ENCODE measurements at places on chromosomes 4 and X. TPM values are rescaled to one million over a fixed set of nuclear protein-coding genes. Genes with fewer than 3 reads are reported as not detected.

Gene TMPRSS11A
- polyA plus RNA-seq: not detected

Gene PAGE2
- polyA plus RNA-seq: not detected

Gene DACH2
- not detected for polyA plus RNA-seq

Gene MAGEA1
- polyA plus RNA-seq: not detected

Gene ZNF718
- polyA plus RNA-seq: 2.7 TPM

Gene MAGEC2
- not detected for polyA plus RNA-seq

Gene HSFX4
- polyA plus RNA-seq: not detected

Gene SPANXA1
- polyA plus RNA-seq: not detected

Gene RADX
- polyA plus RNA-seq: 0.53 TPM

Gene TBX22
- not detected for polyA plus RNA-seq

Gene SLC26A1
- 1.6 TPM for polyA plus RNA-seq

- H3K4me1 ChIP-seq: no peaks in the 10 kb centered on the region
- no peak overlapping the region for H3K27ac ChIP-seq
- no peaks in the 10 kb centered on the region for H3K27me3 ChIP-seq
- no peak for DNase-seq
- H3K4me3 ChIP-seq: no peak overlapping the region
Measured at GRCh38 chrX:110914281-110914680, 118.7 kb upstream of the CHRDL1 start.

- no peak for DNase-seq
- H3K4me3 ChIP-seq: no peak overlapping the region
- 0 out of 2 replicates have a peak, but pooled peaks cover 6% of the 10 kb centered on the region for H3K27me3 ChIP-seq
- no peaks in the 10 kb centered on the region for H3K36me3 ChIP-seq
Measured at GRCh38 chr4:145446184-145446583, 35.5 kb upstream of the SMAD1 start.

- H3K27ac ChIP-seq: no peak overlapping the region
- no peak overlapping the region for H3K4me3 ChIP-seq
- no peaks in the 10 kb centered on the region for H3K27me3 ChIP-seq
- DNase-seq: no peak
- no peaks in the 10 kb centered on the region for H3K4me1 ChIP-seq
Measured at GRCh38 chr4:179976777-179977176, 2266.4 kb upstream of the TENM3 start.

- no peak overlapping the region for H3K4me3 ChIP-seq
- H3K27me3 ChIP-seq: no peaks in the 10 kb centered on the region
- H3K27ac ChIP-seq: no peak overlapping the region
- DNase-seq: no peak
- no peaks in the 10 kb centered on the region for H3K36me3 ChIP-seq
- no peaks in the 10 kb centered on the region for H3K4me1 ChIP-seq
Measured at GRCh38 chrX:6681521-6682145, 146.7 kb upstream of the VCX3A start.

DNA sequence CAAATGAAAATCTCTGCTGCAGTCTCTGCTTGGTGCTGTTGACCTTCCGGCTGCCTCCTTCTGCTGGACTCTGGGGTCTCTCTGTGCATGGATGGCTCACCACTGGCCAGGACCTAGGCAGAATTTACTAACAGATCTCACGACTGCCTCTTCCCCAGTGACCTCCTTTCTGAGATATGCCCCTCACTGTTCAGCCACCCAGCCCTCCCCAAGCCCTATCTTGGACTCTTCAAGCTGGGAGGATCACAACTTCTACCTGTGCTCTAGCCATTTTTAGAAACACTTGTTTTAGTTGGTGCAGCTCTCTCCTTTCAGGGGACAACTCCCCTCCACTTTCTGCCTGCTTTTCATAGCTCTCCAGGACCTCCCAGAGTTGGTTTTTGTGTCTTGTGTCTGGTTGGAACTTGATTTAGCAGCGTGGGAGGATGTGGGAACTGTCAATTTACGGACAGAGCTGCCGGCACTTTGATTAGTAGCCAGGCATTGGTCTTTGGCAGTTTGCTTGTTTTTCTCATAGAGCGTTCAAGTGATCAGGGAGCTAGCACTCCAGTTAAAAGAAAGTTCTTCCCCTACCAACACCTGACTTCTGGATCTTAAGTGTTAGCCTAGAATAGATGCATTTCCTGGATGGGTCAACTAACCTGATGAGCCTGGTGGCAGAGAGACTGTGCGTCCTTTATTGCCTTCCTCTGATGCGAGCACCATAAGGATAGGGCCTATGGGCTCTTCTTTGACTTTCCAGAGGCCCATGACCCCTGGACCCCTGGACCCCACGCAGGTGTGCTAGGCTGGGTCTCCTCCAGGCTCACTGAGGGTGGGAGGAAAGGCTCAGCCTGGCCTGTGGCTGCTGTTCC, 6.5 kb downstream of the RGS12 start:
- no peaks in the 10 kb centered on the region for H3K36me3 ChIP-seq
- no peak overlapping the region for H3K4me3 ChIP-seq
- no peaks in the 10 kb centered on the region for H3K27me3 ChIP-seq
- no peak overlapping the region for H3K27ac ChIP-seq

DNA sequence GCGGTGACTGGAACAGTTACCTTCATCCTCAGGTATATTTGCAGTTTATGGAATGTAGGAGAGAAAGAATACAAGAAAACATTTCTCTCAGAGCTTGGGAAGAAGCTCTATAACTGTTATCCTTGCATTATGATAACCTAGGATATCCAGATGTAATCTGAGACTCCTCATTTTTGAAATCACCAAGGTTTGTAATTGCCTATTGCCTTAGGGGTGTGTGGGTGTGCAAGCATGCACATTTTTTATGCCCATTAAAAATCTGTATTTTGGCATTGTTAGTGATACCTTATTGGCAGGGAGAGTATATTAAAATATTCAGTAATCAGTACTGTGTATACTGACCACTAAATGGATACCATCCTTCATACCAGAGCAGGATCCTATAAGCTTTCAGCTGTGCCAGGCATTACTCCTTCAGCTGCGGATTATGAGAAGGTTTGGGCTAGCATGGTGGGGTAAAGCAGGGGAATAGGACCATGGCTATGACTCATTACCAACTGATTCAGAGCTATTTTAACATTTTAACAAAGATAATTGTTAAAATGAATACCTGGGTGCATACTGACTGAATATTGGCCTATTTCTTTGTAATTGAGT, 8.3 kb downstream of the SEC24B start:
- H3K4me1 ChIP-seq: peaks cover 45% of the 10 kb centered on the region
- DNase-seq: peak; percentile 40
- no peaks in the 10 kb centered on the region for H3K27me3 ChIP-seq
- peak overlapping the region; percentile 6 for H3K27ac ChIP-seq

- no peak overlapping the region for H3K4me3 ChIP-seq
- H3K36me3 ChIP-seq: no peaks in the 10 kb centered on the region
- H3K27me3 ChIP-seq: no peaks in the 10 kb centered on the region
- DNase-seq: peak; percentile 75
- H3K4me1 ChIP-seq: 0 out of 2 replicates have a peak, but pooled peaks cover 3% of the 10 kb centered on the region
Measured at GRCh38 chr4:101961144-101961543, 170.6 kb downstream of the BANK1 start.

- DNase-seq: no peak
- H3K27ac ChIP-seq: no peak overlapping the region
- H3K36me3 ChIP-seq: no peaks in the 10 kb centered on the region
- no peaks in the 10 kb centered on the region for H3K27me3 ChIP-seq
- no peak overlapping the region for H3K4me3 ChIP-seq
Measured at GRCh38 chr4:81392164-81392563, 79.5 kb downstream of the RASGEF1B start.

GRCh38 chrX:30141966-30142365, 73.4 kb upstream of the MAGEB2 start:
- no peak overlapping the region for H3K27ac ChIP-seq
- no peaks in the 10 kb centered on the region for H3K36me3 ChIP-seq
- H3K4me1 ChIP-seq: no peaks in the 10 kb centered on the region
- H3K27me3 ChIP-seq: no peaks in the 10 kb centered on the region
- H3K4me3 ChIP-seq: no peak overlapping the region
- peak; percentile 52 for DNase-seq

DNA sequence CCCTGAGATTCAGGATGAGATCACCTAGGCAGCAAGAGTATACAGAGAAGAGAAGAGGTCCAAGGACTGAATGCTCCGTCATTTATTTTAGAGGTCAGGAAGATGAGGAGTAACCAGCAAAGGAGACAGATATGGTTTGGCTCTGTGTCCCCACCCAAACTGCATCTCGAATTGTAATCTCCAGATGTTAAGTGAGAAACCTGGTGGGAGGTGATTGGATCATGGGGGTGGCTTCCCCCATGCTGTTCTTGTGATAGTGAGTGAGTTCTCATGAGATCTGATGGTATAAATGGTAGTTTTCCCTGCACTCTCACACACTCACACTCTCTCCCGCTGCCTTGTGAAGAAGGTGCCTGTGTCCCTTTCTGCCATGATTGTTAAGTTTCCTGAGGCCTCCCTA, 60.8 kb downstream of the MID1IP1 start:
- DNase-seq: no peak
- no peaks in the 10 kb centered on the region for H3K27me3 ChIP-seq
- H3K27ac ChIP-seq: no peak overlapping the region
- H3K4me3 ChIP-seq: no peak overlapping the region

DNA sequence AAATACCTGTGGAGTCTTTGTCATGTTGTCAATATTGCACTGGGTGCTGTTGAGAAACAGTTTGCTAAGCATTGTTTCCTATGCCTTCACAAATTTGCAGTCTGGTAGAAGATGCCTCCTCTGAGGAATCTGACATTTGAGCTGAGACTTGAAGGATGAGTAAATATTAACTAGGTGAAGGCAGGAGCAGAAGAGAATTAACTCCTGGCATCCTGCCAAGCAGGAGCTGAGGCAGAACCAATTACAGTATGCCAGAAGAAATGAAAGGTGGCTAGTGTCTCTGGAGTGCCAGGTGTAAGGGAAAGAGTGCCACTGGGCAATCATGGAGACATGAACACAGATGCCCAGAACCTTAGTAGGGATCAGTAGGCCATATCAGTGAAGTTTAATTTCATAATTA, 1778.2 kb upstream of the PCDH10 start:
- no peak overlapping the region for H3K27ac ChIP-seq
- H3K4me3 ChIP-seq: no peak overlapping the region
- H3K27me3 ChIP-seq: no peaks in the 10 kb centered on the region
- no peaks in the 10 kb centered on the region for H3K36me3 ChIP-seq
- no peaks in the 10 kb centered on the region for H3K4me1 ChIP-seq
- no peak for DNase-seq

DNA sequence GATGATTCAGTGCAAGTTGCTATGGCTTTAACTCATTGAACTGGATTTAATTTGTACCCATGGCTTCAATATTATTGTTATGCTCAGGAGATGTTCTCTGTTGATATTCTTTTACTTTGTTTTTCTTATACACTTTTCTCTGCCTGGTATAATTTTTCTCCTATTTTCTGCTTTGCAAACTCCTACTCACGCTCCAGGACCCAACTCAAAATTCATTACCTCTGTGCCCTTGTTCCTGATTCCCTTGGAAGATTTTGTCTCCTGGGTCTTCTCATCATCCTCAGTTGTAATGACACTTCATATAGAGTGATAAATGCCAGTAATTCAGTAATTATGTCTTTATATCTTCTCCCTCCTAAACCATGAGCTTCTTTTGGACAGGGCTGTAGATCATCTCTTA, 259.9 kb upstream of the JADE1 start:
- H3K27me3 ChIP-seq: no peaks in the 10 kb centered on the region
- H3K4me1 ChIP-seq: peaks cover 17% of the 10 kb centered on the region
- H3K36me3 ChIP-seq: no peaks in the 10 kb centered on the region
- H3K27ac ChIP-seq: no peak overlapping the region
- H3K4me3 ChIP-seq: no peak overlapping the region

DNA sequence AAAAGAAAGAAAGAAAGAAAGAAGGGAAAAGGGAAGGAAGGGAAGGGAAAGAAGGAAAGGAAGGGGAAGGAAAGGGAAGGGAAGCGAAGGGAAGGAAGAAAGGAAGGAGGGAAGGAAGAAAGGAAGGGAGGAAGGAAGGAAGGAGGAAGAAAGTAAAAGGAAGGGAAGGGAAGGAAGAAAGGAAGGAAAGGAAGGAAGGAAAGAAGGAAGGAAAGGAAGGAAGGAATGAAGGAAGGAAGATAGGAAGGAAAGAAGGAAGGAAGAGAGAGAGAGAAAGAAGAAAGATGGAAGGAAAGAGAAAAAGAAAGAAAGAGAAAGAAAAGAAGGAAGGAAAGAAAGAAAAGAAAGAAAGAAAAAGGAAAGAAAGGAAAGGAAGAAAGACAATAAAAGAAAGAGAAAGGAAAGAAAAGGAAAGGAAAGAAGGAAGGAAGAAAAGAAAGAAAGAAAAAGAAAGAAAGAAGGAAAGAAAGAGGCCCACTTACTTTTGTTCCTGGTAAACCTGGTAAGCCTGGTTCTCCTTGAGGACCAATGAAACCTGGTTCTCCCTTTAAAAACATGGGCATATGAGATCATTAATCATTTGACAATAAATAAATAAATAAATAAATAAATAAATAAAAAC, 105.9 kb upstream of the ETNPPL start:
- H3K27ac ChIP-seq: no peak overlapping the region
- no peaks in the 10 kb centered on the region for H3K4me1 ChIP-seq
- H3K4me3 ChIP-seq: no peak overlapping the region
- no peaks in the 10 kb centered on the region for H3K36me3 ChIP-seq
- no peaks in the 10 kb centered on the region for H3K27me3 ChIP-seq

GRCh38 chrX:130055103-130055502, 55.2 kb downstream of the ELF4 start:
- peaks cover 8% of the 10 kb centered on the region for H3K4me1 ChIP-seq
- H3K27me3 ChIP-seq: no peaks in the 10 kb centered on the region
- H3K36me3 ChIP-seq: no peaks in the 10 kb centered on the region
- peak; percentile 74 for DNase-seq

GRCh38 chr4:160869899-160870298, 1293.9 kb downstream of the FSTL5 start:
- no peaks in the 10 kb centered on the region for H3K36me3 ChIP-seq
- no peak for DNase-seq
- H3K27ac ChIP-seq: no peak overlapping the region
- H3K4me1 ChIP-seq: no peaks in the 10 kb centered on the region
- no peaks in the 10 kb centered on the region for H3K27me3 ChIP-seq

- H3K27ac ChIP-seq: peak overlapping the region; percentile 76
- no peaks in the 10 kb centered on the region for H3K36me3 ChIP-seq
- H3K27me3 ChIP-seq: peaks cover 17% of the 10 kb centered on the region
- H3K4me3 ChIP-seq: peak overlapping the region; percentile 82
- H3K4me1 ChIP-seq: peaks cover 5% of the 10 kb centered on the region
- DNase-seq: peak; percentile 94
Measured at GRCh38 chr4:89111833-89112563, 665 bp downstream of the TIGD2 start.

DNA sequence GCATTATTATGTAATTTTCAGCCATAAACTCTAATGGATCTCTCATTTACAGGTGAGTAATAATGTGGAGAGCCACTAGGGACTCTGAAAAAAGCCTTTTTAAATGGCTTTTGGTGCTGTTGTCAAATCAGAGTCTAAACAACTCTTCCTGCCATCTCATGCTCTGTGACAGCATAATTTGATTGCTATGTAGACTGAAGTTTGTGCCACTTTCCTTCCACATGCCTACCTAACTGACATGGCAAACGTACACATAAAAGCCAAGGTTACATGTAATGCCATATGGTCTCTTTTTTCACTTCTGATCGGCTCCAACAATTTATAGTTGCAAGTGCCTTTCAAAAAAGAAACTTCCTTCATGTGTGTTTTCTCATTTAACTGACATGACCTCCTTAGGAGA, 94.3 kb downstream of the SH2D1A start:
- H3K4me1 ChIP-seq: no peaks in the 10 kb centered on the region
- H3K4me3 ChIP-seq: no peak overlapping the region
- H3K36me3 ChIP-seq: no peaks in the 10 kb centered on the region
- H3K27me3 ChIP-seq: no peaks in the 10 kb centered on the region

- H3K27me3 ChIP-seq: no peaks in the 10 kb centered on the region
- no peak overlapping the region for H3K27ac ChIP-seq
Measured at GRCh38 chr4:80086296-80086695, 13.3 kb upstream of the ANTXR2 start.

- H3K4me3 ChIP-seq: no peak overlapping the region
- H3K27me3 ChIP-seq: no peaks in the 10 kb centered on the region
- no peaks in the 10 kb centered on the region for H3K4me1 ChIP-seq
- H3K27ac ChIP-seq: no peak overlapping the region
- no peaks in the 10 kb centered on the region for H3K36me3 ChIP-seq
- peak; percentile 4 for DNase-seq
Measured at GRCh38 chrX:7552760-7553159, 290.2 kb upstream of the VCX start.
